ENCODE measurements at places on chromosomes 7 and 10.
A peak's percentile ranks its signal among the peaks of the same experiment; 100 is the strongest.

- no peak for DNase-seq
Measured at GRCh38 chr10:133362846-133363245, 5.0 kb upstream of the FUOM start.

- DNase-seq, result no peak
Measured at GRCh38 chr7:30968294-30968693, 4.5 kb downstream of the GHRHR start.

GRCh38 chr7:106021151-106022067 is 58.3 kb downstream of the CDHR3 start:
- DNase-seq, result no peak

- no peak for DNase-seq
Measured at GRCh38 chr10:70726909-70727495, 54.7 kb downstream of the ADAMTS14 start.

- no peak for DNase-seq
Measured at GRCh38 chr7:82449910-82450309, 6.3 kb upstream of the CACNA2D1 start.

DNA sequence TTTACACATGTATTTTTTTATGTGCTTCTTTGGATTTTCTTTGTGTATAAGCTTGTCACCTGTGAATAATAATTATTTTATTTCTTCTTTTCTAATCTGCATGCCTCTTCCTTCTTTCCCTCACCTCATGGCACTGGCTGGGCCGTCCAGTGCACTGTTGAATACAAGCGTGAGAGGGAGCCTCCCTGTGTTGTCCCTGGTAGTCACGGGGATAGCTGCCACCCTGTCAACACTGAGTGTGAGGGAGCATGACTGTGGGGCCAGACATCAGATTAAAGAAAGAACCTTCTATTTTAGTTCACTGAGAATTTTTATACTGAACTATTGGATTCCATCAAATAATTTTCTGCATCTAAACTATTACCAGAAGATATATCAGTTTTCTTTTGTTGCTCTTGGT is 187.9 kb downstream of the CDC14C start:
- no peak for DNase-seq

DNA sequence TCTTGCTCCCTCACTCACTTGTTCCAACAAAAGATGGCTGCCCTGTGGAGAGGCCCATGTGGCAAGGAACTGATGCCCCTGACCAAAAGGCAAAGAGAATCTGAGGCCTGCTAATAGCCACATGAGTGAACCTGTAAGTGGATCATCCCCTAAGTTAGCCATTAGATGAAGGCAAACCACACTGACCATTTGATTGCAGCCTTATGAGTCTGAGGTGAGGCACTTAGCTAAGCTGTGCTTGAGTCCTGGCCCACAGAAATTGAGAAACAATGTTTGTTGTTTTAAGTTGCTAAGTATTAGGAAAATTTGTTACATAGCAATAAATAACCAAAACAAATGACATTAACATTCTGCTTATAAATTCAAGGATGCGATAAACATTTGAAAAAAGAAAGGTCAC is 100.1 kb upstream of the BET1 start:
- DNase-seq, result no peak

DNA sequence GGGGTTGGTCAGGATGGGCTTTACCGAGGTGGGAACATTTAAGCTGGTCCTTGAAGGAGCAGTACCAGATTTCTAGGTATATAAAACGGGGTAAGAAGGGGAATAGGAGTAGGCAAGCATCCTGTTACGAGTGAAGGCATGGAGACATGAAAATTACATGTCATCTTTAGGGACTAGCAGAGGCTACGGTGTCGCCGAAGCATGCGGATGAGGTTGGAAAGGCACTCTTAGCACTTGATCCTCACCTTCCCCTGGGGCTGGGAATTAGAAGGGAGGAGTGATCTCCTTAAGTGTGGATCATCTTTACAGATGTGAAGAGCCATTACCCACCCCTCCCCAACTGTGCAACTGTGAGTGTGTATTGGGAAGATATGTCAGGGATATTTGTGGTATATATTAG is 13.8 kb upstream of the ZRANB1 start:
- DNase-seq, result no peak

- DNase-seq, result no peak
Measured at GRCh38 chr10:94546049-94546900, 687 bp downstream of the HELLS start.

- DNase-seq, result no peak
Measured at GRCh38 chr7:122438492-122438891, 133.9 kb upstream of the FEZF1 start.

DNA sequence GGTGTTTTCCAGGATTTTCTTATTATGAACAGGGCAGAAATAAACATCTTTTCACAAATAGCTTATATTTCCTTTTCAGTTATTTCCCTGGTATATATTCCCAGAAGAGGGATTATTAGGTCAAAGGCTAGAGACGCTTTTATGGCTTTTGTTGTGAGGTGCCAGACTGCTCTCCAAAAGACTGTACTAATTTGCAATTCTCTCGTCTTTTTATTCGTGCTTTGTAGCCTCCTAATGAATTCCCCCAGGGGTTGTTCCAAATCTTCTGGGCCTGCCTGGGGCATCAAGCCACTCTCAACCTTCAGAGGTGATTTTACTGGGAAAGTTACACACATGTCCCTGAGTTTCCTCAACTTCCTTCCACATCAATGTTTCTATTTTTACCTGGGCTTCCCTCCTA is 34.0 kb upstream of the R3HCC1L start:
- no peak for DNase-seq

GRCh38 chr7:96624954-96625353 is 84.7 kb downstream of the SEM1 start:
- peak; percentile 15 for DNase-seq

DNA sequence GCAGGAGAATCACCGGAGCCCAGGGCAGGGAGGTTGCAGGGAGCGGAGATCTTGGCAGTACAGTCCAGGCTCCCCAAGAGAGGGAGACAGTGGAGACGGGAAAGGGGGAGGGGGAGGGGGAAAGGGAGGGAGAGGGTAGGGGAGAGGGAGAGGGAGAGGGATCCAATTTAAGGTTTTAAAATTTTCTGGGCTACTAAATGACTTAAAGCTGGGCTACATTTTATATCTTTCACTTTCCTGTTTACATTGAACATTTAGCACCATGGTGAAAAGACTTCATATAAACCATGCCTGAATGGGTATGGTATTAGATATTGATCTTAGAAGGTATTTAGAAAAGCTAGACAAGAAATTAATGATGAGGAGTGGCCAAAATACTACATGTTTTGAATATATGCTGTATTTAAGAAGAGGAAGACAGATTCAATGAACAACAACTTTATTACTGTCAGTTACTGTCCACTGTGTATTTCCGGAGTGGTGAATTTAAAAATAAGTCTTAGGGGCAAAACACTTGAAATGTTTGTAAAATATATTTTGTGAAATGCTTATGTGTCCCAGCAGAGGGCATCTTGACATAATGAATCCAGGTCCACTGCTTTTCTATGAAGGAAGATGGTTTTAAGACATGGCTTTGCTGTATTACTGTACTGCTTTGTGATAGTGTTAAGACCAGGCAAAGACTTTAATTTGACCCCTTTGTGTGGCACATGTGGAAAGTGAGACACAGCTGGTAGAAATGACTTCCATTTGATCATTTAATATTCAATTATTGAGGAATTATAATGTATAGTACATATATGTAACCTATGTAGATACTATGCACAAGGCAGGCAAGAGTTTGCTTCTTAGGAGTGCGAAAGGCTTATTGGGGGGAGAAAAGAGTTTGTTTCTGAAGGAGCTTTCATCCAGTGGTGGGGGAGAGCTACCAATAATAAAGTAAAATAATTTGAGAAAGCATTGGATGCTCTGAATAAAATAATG is 52.8 kb downstream of the NRF1 start:
- peak; percentile 45 for DNase-seq
